ENCODE measurements at places on chromosomes 16 and 17. TPM values are rescaled to one million over a fixed set of nuclear protein-coding genes. Genes with fewer than 3 reads are reported as not detected.

Gene COG8
- polyA plus RNA-seq: 15.7 TPM

Gene UMOD
- not detected for polyA plus RNA-seq

- no peaks in the 10 kb centered on the region for H3K36me3 ChIP-seq
- H3K27me3 ChIP-seq: peaks cover 5% of the 10 kb centered on the region
- no peak overlapping the region for H3K4me3 ChIP-seq
- H3K4me1 ChIP-seq: no peaks in the 10 kb centered on the region
- no peak overlapping the region for H3K27ac ChIP-seq
Measured at GRCh38 chr16:66020642-66021041, 345.8 kb upstream of the CDH5 start.

DNA sequence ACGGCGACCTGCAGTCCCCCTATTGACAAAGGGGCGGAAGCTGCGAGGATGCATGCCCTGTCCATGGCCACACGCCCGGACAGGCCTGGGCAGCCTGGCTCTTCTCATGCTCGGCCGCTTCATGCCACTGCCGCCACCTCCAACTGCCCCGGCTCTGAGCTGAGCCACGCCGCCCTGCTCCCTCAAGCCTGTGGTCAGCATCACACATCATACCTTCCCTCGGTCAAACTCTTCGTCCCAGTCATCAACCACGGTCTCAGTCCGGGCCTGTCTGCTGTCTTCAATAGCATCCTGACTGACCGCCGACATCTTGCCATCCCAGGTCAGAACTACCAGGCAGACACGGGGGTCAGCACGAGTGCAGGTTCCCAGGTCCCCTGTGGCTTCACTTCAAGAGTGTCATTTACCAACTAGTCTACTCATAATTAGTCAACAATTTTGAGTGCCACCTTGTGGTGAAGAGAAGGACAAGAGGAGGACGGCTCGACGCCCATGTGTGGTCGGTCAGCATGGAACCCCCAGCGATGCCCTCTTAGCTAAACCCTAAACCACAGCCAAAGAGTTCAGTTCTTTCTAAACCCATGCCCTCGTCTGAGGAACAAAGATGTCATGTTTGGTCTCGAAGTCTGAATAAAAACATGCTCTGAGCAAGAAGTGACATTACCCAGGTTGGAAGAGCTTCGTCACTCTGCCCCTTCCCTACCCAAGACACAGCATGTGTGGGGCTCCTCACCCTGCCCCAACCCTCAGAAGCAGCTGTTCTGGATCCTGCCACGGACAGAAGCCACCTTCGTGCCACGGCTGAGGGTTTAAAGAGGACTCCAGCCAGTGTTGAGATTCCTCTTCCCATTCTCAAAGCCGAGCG lies 16.9 kb upstream of the CYTH1 start:
- H3K27me3 ChIP-seq: no peaks in the 10 kb centered on the region
- no peak overlapping the region for H3K4me3 ChIP-seq
- no peak for DNase-seq
- H3K36me3 ChIP-seq: no peaks in the 10 kb centered on the region
- no peak overlapping the region for H3K27ac ChIP-seq

Gene NACA2
- not detected for polyA plus RNA-seq

DNA sequence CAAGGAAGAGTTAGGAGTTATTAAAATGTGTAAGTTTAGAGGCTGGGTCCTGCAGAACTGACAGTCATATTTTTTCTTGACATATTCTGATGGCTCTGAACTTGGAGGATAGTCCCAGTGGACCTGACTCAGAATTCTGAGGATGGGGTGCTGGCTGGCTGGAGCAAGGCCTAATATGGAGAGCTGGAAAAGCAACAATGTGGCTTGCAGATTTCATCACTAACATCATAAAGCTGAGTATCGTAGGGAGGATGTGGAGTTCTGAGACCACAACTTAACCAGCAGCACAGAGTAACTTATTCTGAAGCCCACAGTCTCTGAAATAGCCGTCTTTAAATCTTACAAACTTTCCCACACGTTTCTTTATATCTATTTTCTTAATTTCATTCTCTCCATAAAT lies 2.3 kb downstream of the KRTAP1-5 start:
- H3K27ac ChIP-seq: no peak overlapping the region
- H3K27me3 ChIP-seq: no peaks in the 10 kb centered on the region
- no peaks in the 10 kb centered on the region for H3K4me1 ChIP-seq
- DNase-seq: no peak
- H3K36me3 ChIP-seq: no peaks in the 10 kb centered on the region

Gene SLC38A8
- not detected for polyA plus RNA-seq

- H3K4me1 ChIP-seq: peaks cover 16% of the 10 kb centered on the region
- DNase-seq: no peak
- H3K36me3 ChIP-seq: no peaks in the 10 kb centered on the region
- peak overlapping the region; percentile 31 for H3K27ac ChIP-seq
- H3K4me3 ChIP-seq: no peak overlapping the region
Measured at GRCh38 chr17:4576729-4577322, 7.5 kb upstream of the SMTNL2 start.

Gene TMEM100
- 6.4 TPM for polyA plus RNA-seq

- H3K4me3 ChIP-seq: no peak overlapping the region
- H3K36me3 ChIP-seq: no peaks in the 10 kb centered on the region
- H3K4me1 ChIP-seq: peaks cover 11% of the 10 kb centered on the region
- no peaks in the 10 kb centered on the region for H3K27me3 ChIP-seq
- H3K27ac ChIP-seq: no peak overlapping the region
- no peak for DNase-seq
Measured at GRCh38 chr17:57559226-57559625, 185.9 kb downstream of the CCDC182 start.

GRCh38 chr17:611202-611601 lies 103.4 kb downstream of the VPS53 start:
- no peak overlapping the region for H3K4me3 ChIP-seq
- DNase-seq: no peak
- H3K27ac ChIP-seq: no peak overlapping the region

DNA sequence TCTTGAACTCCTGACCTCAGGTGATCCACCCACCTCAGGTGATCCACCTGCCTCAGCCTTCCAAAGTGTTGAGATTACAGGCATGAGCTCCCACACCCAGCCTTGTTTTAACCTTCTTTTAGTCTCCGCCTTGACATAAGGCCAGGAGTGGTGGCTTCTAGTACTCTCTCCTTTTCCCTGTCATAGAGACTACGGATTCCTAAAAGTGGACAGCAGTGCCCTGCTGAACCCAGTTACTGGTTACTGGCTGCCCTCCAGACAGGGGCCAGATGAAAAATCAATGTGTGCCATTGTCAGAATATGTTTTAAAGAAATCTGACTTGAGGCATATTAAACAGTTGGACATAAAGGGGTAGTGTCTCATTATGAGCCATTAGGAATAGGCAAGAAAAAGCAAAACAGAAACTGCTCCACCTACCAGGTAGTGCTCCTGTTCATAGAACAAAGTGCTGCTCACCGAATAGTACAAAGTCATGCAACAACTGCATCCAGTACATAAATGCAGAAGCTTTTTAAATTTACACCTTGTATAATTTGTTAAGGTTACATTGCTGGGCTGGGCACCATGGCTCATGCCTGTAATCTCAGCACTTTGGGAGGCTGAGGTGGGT lies 32.1 kb downstream of the TRIM25 start:
- no peak overlapping the region for H3K27ac ChIP-seq
- no peaks in the 10 kb centered on the region for H3K36me3 ChIP-seq
- DNase-seq: no peak
- no peak overlapping the region for H3K4me3 ChIP-seq

- no peaks in the 10 kb centered on the region for H3K27me3 ChIP-seq
- no peak overlapping the region for H3K27ac ChIP-seq
- peaks cover 10% of the 10 kb centered on the region for H3K36me3 ChIP-seq
- no peak for DNase-seq
Measured at GRCh38 chr17:6608321-6608720, 32.2 kb downstream of the KIAA0753 start.

DNA sequence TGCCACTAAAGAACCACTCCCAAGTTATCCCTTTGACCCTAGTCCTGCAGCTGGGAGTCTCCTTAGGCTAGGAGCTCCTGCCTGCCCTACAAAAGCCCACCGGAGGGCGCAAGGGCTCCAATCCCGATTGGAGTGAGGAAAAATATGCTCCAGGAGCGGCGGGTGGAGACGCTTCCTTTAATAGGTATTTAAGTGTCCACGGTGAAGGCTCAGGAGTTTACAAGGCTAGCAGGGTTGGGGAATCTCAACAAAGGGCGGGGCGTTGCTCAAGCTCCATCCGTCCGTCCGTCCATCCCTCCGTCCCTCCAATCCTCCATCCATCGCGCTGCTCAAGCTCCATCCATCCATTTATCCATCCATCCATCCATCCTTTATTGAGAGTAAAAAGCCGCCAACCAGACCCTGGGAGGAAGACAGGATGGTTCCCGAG lies 556 bp upstream of the SPNS1 start:
- peak overlapping the region; percentile 85 for H3K27ac ChIP-seq
- H3K4me1 ChIP-seq: peaks cover 17% of the 10 kb centered on the region
- H3K36me3 ChIP-seq: peaks cover 11% of the 10 kb centered on the region
- H3K27me3 ChIP-seq: no peaks in the 10 kb centered on the region

Gene C17orf50
- polyA plus RNA-seq: not detected

GRCh38 chr17:43679911-43680310 lies 18.2 kb upstream of the MEOX1 start:
- H3K4me1 ChIP-seq: peaks cover 5% of the 10 kb centered on the region
- no peak overlapping the region for H3K4me3 ChIP-seq
- no peaks in the 10 kb centered on the region for H3K36me3 ChIP-seq
- no peaks in the 10 kb centered on the region for H3K27me3 ChIP-seq
- DNase-seq: no peak

Gene C16orf54
- polyA plus RNA-seq: 0.29 TPM

Gene RUNDC3A
- not detected for polyA plus RNA-seq

Gene KRT20
- polyA plus RNA-seq: not detected

DNA sequence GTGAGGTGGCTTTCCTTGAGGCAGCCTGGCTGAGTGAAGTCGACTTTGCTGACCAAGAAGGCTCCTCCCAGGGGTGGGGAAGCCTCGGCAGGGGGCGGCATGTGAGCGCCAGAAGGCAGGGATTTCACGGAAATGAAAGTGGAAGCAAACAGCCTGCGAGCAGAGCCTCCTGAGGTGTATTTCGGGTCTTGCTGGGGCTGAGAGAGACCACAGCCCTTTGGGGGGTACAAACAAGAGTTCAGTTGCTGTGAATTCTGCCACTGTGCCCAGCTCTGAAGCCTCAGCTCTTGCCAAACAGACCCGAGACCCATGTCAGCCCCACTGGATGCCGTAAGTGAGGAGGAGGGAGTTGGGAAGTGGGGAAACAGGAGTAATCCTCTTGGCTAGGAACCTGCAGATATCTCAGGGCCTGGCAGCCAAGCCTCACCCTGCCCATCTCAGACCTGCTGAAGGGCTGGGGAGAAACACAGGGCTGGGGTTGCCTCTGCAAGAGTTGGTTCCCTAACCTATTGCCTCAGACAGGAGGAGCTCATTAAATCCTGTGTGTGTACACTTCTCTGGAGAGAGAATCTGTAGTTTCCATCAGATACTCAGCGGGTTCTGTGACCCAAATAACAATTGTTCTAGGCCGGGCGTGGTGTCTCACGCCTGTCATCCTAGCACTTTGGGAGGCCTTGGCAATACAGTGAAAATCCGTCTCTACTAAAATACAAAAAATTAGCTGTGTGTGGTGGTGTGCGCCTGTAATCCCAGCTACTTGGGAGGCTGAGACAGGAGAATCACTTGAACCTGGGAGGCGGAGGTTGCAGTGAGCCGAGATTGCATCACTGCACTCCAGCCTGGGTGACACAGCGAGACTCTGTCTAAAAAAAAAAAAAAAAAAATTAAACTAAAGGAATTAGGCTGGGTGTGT lies at the start of gene IFI35:
Gene IFI35 (plus strand): TSS at position 146 of the 913 bp plus-strand sequence. CDS start 164 bp downstream, at position 310.
- peak within 1 kb of the TSS; percentile 92 for H3K27ac ChIP-seq
- peaks cover 51% of the 10 kb centered on the region for H3K4me1 ChIP-seq
- peak within 1 kb of the TSS; percentile 53 for H3K4me3 ChIP-seq
- peak; percentile 82 for DNase-seq

- no peak for DNase-seq
- H3K4me1 ChIP-seq: no peaks in the 10 kb centered on the region
- no peak overlapping the region for H3K4me3 ChIP-seq
Measured at GRCh38 chr17:31408586-31408985, 17.1 kb downstream of the RAB11FIP4 start.

DNA sequence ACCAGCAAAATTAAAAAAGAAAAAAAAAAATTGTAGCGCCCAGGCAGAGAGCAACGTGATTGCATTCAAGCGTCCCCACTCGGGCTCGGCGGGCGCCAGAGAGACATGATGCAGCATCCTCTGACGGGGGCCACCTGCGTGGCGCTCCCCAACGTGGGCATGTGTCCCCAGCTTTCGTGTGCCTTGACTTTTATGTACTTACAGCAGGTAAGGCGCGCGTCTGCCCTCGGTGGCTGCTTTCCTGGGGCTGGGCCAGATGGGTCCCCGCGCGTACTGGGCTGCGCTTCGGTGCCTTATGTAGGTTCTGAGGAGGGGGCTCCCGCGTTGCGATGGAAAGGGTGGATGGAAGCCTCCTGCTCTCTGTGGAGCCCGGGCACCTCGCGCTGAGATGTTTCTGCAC lies 28.4 kb upstream of the RBFOX1 start:
- H3K4me1 ChIP-seq: no peaks in the 10 kb centered on the region
- H3K27me3 ChIP-seq: peaks cover 49% of the 10 kb centered on the region
- peak overlapping the region; percentile 49 for H3K4me3 ChIP-seq
- H3K27ac ChIP-seq: no peak overlapping the region
- no peak for DNase-seq

DNA sequence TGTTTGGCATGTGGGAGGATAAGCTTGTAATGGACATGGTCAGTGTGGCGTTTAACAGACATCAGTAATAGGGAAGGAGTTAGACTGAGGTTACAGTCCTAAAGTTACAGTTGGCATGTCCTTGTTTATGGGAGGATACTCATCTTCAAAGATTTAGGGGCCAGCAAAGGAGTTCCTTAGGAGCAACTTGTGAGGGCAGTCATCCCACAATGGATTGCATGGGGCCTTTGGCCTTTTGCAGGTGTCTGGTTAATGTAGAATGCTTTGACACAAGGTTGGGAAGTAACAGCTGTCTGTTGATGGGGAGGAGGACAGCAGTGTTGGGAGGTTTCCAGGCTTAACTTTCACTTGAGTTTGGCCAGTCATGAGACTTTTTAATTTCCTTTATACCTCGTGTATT lies 2.2 kb downstream of the NUBP1 start:
- no peak overlapping the region for H3K4me3 ChIP-seq
- no peak overlapping the region for H3K27ac ChIP-seq
- H3K4me1 ChIP-seq: peaks cover 28% of the 10 kb centered on the region
- H3K27me3 ChIP-seq: no peaks in the 10 kb centered on the region

GRCh38 chr17:4947010-4947410 lies 1.3 kb downstream of the PFN1 start:
- no peaks in the 10 kb centered on the region for H3K27me3 ChIP-seq
- no peak for DNase-seq
- H3K36me3 ChIP-seq: peaks cover 47% of the 10 kb centered on the region
- H3K4me1 ChIP-seq: peaks cover 76% of the 10 kb centered on the region
- peak overlapping the region; percentile 99 for H3K4me3 ChIP-seq

Data from heart right ventricle (tissue), 16 donors.